ENCODE measurements at places on chromosomes 7 and 10.

GRCh38 chr10:92407305-92408016, 116.5 kb downstream of the MARCHF5 start:
- no peak for DNase-seq

- no peak for DNase-seq
Measured at GRCh38 chr7:94649450-94649849, 6.5 kb downstream of the SGCE start.

DNA sequence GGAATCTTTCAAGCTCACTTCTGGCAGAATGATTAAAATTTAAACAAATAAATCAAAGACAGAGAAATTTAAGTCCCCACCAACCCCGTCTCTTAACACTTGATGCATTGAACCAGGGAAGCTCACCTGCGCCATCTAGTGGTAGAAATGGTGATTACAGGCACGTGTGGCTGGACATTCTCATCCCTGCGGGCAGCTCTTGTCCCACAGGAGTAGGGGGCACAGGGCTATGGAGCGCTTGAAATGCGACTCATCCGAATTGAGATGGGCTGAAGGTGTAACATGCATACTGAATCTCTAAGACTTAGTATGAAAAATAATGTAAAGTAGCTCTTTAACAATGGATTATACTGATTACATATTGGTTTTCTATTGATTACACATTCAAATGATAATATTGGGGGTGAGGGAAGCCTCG, 24.8 kb upstream of the SLIT1 start:
- peak; percentile 43 for DNase-seq

DNA sequence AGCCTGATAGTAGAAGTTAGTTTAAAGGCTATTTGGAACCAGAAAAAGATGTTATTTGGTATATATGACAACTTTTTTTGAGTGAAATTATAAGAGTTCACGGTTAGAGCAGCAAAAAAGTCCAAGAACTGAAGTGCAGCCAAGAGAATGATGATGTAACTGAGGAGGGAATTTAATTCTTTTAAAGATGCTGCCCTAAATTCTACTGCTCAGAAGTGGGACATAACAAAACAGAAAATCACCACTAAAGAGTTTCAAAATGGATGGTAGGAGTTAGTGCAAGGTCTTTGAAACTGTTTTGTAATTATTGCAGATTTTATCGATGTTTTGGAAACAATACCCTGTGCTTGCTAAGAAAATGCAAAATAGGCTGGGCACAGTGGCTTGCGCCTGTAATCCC, 6.5 kb downstream of the SAMD8 start:
- no peak for DNase-seq

- no peak for DNase-seq
Measured at GRCh38 chr10:113108194-113108835, 158.3 kb downstream of the TCF7L2 start.

DNA sequence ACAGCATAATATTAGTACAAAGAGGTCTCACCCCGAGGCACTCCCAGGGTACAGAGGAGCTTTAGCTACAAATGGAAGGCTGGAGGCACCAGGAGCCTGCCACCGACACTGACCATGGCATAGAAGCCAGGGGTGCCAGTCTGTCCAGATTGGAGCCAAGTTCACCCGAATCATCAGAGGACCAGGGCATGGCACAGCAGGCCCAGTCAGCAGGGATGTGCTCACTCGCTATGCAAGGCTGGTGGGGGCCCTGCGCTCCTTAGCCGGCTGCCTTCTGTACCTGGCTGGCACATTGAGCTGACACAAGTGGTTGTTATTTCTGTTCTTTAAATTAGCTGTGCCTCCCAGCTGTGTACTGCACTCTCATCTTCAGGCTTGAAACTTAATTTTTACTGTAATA, 149.3 kb downstream of the TCERG1L start:
- DNase-seq: no peak

DNA sequence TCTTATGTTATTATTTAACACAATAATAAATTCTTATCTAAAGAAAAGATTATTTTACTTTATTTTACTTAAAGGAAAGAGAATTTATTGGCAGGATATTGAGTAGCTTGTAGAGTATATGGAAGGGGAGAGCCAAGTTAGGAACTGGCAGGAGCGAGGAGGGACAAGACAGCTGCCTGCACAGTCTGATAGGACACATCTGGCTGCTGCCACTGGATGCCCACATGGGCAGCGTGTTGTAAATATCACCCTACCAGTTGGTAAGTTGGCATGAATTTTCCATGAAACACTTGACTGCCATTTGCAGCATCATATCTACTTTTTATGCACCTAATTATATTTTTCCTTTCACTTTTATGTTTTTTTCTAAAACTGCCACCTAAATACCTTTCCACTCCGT, 19.6 kb downstream of the SRI start:
- DNase-seq: no peak

DNA sequence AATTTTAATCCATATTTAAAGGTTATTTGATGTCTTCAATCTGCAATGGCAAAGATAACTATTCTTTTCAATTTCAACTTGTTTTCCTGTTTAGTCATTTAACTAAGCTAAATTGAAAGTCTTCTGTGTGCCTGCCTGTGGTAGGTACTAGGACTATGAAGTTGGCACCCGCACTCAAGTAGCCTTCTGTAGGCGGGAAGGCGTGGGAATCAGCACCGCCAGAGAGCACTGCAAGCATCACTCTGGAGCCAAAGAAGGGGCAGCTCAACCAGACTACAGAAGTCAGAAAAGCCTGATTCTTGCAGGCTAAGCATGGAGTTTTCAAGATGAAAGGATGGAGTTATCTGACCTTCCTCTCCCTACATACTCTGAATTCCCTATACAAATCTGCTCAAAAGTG, 269.0 kb upstream of the PHF14 start:
- DNase-seq: no peak

GRCh38 chr7:76020031-76020714, 25.8 kb upstream of the TMEM120A start:
- DNase-seq: peak; percentile 28

DNA sequence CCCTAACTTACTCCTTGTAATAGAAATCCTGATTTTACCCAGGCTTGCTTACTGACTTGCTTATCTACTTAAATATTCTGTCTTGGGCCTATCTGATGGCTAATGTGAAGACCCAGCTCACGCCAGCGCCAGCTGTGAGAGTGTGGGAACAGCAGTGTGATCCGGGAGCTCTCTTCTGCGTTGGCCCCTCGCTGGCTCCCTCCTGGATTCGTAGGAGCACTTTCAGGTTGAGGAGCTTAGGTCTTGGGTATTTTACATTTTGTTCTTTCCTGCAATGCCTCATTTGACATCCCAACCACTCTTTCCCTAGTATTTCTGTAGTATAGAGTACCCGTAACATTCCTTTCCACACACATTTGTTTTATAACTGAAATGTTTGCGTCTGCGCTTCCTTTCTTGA, 51.7 kb downstream of the CREM start:
- DNase-seq: no peak

DNA sequence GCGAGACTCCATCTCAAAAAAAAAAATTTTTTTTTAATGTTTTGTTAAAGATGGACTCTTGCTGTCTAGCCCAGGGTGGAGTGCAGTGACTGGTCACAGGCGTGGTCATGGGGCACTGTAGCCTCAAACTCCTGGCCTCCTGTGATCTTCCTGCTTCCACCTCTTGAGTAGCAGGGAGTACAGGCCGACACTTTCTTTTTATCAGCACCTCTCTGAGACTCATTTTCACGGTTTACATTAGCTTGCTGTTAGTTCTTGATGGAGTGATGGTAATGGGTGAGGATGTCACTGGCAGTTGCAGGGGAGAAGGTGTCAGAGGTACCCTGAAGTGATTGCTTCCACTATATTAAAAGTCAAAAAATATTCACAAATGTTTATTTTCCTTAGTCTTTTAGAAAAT, 95.3 kb upstream of the MTPN start:
- no peak for DNase-seq

GRCh38 chr7:3154881-3155494, 111.3 kb upstream of the CARD11 start:
- DNase-seq: peak; percentile 38

DNA sequence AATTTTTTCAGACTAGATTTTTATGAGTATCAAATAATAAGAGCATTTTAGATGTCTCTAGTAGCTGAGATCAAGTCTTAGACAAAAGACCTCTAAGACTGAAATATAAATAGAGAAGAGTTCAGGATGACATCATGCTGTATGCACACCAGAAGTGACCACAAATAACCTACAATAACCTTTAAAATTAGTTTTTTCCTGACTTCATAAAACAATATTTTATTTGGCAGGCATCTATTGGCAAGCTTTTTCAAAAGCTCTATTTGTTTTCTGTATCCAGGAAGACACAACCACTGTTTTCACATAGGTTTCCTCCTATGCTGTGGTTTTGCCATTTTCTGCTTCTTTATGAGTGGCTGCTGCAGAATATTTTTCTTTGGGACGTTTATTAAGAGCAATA, 359.1 kb downstream of the CRPPA start:
- no peak for DNase-seq
